ENCODE measurements at places on chromosomes 6 and 20. TPM values are rescaled to one million over a fixed set of nuclear protein-coding genes. Genes with fewer than 3 reads are reported as not detected.
A peak's percentile ranks its signal among the peaks of the same experiment; 100 is the strongest.

- peak; percentile 11 for DNase-seq
Measured at GRCh38 chr20:21613512-21613911, 92.0 kb upstream of the PAX1 start.

GRCh38 chr6:122712093-122712447 lies 67.4 kb upstream of the FABP7 start:
- no peak for DNase-seq

DNA sequence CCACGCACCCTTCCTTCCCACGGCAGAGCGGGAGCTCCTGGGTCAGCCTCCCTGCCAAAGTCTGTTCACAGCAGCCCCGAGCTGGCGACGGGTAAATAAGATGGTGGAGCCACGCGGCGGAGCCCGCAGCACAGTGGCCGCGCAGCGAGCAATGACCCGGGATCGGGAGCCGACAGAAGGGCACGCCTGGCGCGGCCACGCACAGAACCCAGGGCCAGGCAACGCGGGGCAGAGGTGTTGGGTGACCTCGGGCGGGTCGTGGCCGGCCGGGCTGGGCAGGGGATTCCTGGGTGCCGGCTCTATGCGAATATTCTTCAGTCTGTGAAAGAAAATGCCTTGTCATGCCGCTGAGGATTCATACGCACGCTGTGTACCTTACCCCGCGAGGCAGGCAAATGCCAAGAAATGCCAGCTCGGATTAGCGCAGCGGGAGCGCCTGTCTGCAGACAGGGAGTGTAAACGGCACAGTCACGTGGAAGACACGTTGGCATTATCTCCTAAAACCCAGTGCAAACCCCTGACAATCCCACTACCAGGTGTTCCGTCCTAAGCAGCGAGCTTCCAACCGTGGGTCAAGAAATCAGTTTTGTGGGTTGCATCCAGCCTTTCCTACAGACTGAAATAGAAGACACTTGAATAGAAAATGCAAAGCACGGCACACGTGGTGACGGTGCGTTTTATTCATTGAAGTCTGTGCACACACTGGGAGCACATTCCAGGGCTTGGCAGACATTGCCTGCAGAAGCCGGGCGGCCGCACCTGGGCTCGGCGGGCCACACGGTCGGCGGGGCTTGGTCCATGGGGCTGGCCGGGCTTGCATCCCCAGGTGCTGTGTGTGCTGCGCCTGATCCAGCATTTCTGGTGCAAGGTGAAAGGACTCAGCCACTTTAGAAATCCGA lies 18.3 kb downstream of the CHRNA4 start:
- DNase-seq = no peak

- no peak for DNase-seq
Measured at GRCh38 chr6:36177166-36177565, 19.4 kb upstream of the BRPF3 start.

Gene BMP2
- total RNA-seq = 8.2 TPM

Measured in umbilical cord (tissue), 2 donors.